Left ventricle myocardium inferior (tissue), 1 donor: ENCODE measurements at places on chromosomes 4 and X. TPM values are rescaled to one million over a fixed set of nuclear protein-coding genes. Genes with fewer than 3 reads are reported as not detected.

DNA sequence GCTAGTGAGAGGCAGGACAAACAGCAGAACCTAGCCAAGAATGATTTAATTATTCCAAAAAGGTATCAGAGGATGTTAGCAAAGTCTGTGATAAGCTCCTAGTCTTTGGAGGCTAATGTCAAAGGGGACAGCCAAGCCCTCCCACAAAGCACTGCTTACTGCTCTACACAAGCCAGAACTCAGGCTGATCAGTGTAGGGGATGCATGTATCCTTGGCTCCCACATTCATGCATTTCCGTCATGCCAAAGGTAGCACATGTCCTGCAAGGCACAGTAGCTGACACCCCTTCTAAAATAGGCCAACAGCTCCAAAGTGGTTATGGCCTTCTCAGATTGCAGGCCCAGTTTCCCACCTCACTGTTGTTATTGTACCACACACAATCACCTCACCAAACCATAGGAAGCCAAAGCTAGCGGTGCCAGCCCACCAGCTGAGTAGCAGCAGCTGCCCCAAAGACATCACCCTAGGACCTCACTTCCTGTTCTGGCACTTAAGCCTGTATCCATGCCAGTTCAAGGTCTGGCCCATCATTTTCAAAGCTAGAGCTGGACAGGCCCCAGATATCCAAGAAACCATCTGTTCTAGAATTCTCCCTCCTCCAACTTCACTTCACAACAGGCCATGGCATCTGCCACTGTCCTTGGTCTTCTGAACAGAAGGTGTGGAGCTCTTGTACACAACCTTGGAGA lies 40.9 kb downstream of the TSPAN5 start:
- no peak overlapping the region for H3K4me3 ChIP-seq
- H3K27me3 ChIP-seq = no peaks in the 10 kb centered on the region
- H3K27ac ChIP-seq = no peak overlapping the region

The SERTM2 gene
- total RNA-seq = not detected

DNA sequence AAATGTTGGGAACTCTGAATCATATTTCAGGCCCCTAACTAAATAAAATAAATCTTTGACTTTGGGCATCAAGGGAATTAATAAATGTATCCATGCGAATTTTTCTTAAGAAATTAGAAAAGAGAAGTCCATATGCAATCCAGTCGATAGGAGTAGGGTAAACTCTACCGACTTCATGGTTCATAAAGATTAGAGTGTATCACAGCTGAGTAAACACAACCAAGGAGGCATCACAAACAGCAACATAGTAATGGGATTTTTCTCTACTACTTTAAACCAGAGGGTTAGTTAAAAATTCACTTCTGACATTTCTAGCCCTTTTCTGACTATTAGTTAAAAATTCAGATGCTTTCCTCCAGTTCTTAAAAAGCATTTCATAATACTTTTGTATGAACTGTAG lies 19.9 kb downstream of the SEPTIN11 start:
- H3K4me3 ChIP-seq = no peak overlapping the region
- no peak for DNase-seq
- peak overlapping the region; percentile 10 for H3K27ac ChIP-seq
- H3K27me3 ChIP-seq = no peaks in the 10 kb centered on the region
- H3K4me1 ChIP-seq = peaks cover 4% of the 10 kb centered on the region

- no peak for DNase-seq
- no peaks in the 10 kb centered on the region for H3K27me3 ChIP-seq
Measured at GRCh38 chr4:178136736-178137345, 694.6 kb upstream of the AGA start.

DNA sequence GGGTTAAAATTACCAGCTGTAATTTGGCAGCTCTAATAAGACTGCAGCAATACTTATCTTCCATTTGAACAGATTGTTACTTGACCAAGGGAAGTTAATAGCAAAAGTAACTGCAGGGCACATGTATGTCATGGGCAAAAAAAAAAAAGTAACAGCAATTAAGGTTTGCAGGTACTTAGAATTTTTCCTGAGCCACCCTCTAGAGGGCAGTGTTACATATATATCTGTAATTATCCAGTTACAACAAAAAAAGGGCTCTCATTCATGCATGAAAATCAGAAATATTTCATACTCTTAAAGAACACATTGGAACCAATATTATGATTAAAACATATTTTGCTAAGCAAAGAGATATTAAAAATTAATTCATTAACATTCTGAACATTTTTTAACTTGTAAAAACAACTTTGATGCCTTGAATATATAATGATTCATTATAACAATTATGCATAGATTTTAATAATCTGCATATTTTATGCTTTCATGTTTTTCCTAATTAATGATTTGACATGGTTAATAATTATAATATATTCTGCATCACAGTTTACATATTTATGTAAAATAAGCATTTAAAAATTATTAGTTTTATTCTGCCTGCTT lies 25.1 kb downstream of the XIAP start:
- DNase-seq = no peak
- no peak overlapping the region for H3K4me3 ChIP-seq
- H3K4me1 ChIP-seq = no peaks in the 10 kb centered on the region
- H3K27ac ChIP-seq = no peak overlapping the region
- H3K27me3 ChIP-seq = no peaks in the 10 kb centered on the region

- H3K4me3 ChIP-seq = no peak overlapping the region
- H3K27ac ChIP-seq = no peak overlapping the region
- H3K4me1 ChIP-seq = peaks cover 9% of the 10 kb centered on the region
Measured at GRCh38 chr4:163562496-163562895, 68.0 kb downstream of the TMA16 start.

The CASP3 gene
- total RNA-seq = 12.1 TPM

DNA sequence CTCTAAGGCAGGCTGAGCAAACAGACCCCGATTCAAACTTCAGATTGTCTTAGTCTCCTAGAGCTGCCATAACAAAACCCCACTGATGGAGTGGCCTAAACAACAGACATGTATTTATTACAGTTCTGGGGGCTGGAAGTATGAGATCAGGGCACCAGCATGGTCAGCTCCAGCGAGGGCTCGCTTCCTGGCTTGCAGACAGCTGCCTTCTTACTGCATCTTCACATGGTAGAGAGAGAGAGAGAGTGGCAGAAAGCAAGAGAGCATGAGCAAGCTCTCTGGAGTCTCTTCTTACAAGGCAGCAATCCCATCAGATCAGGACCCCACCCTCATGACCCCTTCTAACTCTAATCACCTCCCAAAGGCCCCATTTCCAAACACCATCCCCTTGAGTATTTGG lies 22.3 kb upstream of the SORCS2 start:
- H3K27ac ChIP-seq = no peak overlapping the region
- peaks cover 3% of the 10 kb centered on the region for H3K27me3 ChIP-seq
- H3K4me1 ChIP-seq = no peaks in the 10 kb centered on the region

DNA sequence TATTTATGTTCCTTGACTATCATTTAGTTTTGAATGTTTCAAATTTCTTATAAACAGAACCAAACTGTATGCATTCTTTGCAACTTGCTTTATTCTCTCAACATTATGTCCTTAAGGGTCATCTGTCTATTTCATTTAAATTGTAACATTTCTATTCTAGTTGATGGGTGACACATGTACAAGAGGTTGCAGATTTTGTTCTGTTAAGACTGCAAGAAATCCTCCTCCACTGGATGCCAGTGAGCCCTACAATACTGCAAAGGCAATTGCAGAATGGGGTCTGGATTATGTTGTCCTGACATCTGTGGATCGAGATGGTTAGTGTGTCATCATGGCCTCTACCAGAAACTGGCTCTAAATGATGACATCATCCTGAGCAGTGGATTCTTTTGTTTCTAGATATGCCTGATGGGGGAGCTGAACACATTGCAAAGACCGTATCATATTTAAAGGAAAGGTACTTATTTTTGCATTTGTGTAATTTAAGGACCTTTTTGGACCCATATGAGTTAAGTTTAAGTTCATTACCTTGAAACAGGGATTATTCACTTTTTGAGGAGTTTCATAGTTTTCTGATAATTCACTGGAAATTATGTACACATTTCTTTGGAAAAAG lies 6.1 kb downstream of the LIAS start:
- no peaks in the 10 kb centered on the region for H3K27me3 ChIP-seq
- no peak for DNase-seq
- no peak overlapping the region for H3K4me3 ChIP-seq
- peaks cover 3% of the 10 kb centered on the region for H3K4me1 ChIP-seq
